D341Med (cell line): ENCODE measurements at places on chromosomes 11 and 22.

GRCh38 chr11:44356351-44356750 lies 46.4 kb upstream of the ALX4 start:
- peak; percentile 80 for DNase-seq

DNA sequence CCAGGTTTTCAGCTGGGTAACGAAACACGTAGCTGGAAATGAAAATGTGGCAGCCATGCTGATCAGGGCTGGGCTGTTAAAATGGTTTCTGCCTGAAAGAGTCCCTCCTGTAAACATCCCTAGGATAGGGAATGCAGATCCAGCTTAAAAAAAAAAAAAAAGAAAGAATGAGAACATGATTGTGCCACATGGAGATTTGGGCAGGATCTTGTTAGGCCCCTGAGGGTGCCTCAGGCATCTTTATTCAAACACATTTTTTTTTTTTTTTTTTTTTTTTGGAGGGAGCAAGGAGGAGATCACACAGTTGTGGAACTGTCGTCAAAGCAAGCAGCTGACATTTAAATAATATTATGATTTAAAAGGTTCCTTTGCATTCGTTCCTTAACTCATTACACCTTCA lies 900.3 kb downstream of the OPCML start:
- no peak for DNase-seq

- DNase-seq, result no peak
Measured at GRCh38 chr11:67284811-67285540, 4.1 kb upstream of the ANKRD13D start.

GRCh38 chr11:83611600-83611999 lies 325.4 kb upstream of the CCDC90B start:
- DNase-seq, result no peak

DNA sequence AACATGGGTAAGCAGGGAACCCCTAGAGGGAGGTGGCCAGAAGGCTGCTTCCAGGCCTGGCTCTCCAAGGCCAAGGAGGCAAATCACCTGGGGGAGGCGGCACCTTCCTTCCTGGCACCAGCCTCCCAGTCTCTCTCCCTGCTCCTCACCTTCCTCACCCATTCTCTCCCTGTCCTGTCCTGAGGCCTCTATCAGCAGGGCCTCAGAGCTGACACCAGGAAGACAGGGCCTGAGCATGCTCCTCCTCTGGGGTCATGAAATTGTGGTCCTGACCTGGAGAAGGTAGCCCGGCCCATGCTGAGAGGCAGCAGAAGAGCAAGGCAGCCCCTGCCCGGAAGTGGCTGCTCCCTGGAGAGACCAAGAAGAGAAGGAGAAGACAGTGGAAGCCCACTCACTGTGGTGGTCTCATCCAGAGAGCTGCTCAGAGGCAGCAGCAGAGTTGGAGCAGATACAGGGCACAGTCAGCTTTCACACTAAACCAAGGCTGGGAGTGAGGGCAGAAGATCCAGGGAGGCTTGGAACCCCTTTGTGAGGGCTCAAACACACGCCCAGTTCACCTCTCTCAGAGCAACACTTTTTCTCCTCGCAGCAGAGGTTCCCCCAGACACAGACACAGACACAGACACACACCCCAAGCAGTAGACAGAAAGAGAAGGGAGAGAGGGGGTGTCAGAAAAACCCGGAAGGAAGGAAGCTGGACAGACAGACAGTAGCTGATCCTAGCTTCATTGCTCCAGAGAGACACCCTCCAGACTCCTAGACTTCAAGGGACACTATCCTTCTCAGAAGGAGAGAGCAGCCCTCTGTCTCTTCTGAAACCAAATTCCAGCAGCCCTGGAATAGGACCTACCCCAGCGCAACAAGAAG lies 1.8 kb downstream of the BCL9L start:
- DNase-seq, result no peak

DNA sequence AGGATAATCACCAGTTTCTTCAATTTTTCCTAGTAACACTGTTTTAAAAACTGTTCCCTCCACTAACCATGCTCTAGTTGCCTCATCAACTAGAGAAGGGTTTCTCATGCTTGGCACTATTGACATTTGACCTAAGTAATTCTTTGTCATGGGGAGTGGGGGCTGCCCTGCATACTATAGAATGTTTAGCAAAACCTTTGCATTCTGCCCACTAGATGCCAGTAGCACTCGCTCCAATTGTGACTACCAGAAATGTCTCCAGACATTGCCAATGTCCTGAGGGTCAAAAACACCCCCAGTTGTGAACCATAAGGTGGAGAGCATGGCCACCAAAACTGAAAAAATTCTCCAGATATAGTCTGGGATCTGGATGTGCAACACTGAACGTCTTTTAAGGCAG lies 27.6 kb upstream of the BMAL1 start:
- no peak for DNase-seq

DNA sequence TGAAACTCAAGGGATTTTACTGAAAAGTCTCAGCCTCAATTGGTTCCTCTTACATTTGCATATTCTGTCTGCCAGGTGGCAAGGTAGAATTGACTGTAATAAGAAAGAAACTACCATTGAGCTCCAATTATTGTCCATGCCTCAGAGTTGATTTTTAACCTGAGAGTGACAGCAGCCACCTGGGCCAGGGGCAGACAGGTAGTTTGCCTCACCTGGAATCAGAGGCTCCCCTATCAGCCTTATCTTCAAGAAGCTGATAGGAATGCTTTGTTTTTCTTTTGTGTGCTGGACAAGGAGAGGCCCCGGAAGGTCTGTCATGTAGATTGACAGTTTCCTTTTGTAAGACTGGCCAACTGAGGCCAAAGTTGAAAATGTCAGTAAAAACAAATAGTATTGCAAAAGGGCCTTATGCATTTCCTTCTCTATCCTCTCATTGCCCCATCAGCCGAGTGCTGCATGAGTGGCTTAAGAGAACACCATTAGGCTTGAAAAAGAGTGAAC lies 34.1 kb downstream of the CD44 start:
- DNase-seq, result no peak

GRCh38 chr11:64348383-64349024 lies 8.5 kb downstream of the CCDC88B start:
- no peak for DNase-seq

GRCh38 chr22:20430101-20430719 lies 7.4 kb downstream of the SCARF2 start:
- no peak for DNase-seq

DNA sequence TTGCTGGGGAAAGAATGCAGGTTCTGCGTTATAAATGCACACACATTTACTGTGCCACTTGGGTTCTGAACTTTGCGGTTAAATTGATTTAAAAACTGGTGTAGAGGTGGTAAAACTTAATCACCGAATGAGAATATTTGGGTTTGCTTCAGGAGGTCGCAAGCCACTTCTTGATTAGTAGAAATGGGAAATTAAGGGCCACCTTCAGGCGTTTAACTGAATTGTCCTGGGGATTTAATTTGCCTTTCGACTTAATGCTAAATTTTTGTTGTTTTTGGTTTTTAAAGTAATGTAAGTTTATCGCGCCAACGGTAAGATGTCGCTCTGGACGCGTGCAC lies 459 bp upstream of the NCR3LG1 start:
- DNase-seq, result no peak

- DNase-seq, result no peak
Measured at GRCh38 chr22:19981961-19982920, 34.4 kb downstream of the ARVCF start.

GRCh38 chr22:27099946-27100722 lies 442.7 kb downstream of the MIAT start:
- no peak for DNase-seq

DNA sequence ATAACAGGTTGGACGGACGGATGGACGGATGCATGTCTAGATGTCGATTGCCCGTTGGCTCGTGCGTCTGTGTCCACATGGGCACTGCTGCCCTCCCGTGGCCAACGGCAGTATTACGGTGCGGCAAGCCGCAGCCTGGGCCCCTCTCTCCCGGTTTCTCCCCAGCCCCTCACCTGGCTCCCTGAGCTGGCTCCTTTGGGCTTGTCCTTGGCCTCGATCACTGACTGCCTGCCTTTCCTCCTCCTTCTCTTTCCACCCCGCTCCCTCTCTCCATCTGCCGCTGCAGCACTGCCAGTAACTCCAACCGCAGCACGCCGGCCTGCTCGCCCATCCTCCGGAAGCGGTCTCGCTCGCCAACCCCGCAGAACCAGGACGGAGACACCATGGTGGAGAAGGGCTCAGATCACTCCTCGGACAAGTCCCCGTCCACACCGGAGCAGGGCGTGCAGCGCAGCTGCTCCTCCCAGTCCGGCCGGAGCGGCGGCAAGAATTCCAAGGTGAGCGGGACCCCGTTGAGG lies 77.3 kb downstream of the SCN3B start:
- peak; percentile 87 for DNase-seq

DNA sequence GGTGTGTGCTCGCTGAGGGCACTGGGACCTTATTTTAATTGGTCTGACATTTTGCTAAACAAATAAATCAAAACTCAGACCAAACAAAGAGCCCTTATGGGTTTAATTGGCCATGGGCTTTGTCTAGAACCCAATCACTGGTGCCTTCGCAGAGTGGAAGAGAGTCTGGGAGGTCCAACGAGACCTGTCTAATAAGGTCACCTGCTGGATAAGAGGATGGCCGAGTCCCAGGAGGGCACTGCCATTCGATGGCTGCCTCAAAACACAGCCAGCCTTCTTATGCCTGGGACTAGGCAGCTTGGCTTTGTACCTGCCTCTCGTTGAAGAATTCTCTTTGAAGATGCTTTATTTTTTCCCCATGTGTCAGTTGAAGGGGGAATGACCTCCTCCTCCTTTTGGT lies 171.1 kb downstream of the CEP164 start:
- no peak for DNase-seq

DNA sequence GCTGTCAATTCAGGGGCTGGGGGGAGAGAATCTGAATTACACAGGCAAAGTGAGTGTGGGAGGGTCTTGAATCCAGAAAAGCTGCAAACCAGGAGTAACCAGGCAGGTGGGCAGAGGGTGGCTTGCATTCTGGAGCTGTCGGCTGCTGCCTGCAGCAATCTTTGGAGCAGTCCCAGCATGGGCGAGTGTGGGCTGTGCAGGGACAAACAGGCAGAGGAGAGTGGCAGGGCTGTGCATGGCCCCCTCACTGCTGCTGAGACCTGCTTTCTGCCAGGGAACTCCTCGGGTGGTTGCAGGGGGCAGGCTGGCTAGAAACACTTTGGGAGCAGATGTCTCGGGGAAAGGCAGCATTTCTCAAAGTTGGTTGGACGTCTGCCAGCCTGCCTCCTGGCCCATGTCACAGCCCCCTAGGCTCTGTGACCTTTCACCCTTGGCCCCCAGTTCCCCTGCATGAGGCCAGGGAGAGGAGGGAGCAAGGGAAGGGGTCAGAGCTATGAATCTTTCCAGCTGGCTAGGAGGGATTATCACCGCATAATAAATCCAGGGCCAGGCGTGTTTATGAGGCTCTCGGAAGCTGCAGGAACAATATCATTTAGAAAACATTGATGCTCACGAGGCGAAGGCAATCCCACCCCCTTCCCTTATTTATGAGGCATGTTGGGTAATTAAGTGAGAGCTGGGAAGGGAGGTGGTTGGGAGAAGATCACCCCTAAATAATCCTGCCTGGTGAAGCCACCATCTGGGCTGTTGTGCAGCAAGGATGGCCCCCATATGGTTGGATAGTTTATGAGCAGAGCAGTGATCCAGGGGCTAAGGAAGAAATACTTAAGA lies 212.3 kb upstream of the NCAM1 start:
- DNase-seq, result peak; percentile 67

DNA sequence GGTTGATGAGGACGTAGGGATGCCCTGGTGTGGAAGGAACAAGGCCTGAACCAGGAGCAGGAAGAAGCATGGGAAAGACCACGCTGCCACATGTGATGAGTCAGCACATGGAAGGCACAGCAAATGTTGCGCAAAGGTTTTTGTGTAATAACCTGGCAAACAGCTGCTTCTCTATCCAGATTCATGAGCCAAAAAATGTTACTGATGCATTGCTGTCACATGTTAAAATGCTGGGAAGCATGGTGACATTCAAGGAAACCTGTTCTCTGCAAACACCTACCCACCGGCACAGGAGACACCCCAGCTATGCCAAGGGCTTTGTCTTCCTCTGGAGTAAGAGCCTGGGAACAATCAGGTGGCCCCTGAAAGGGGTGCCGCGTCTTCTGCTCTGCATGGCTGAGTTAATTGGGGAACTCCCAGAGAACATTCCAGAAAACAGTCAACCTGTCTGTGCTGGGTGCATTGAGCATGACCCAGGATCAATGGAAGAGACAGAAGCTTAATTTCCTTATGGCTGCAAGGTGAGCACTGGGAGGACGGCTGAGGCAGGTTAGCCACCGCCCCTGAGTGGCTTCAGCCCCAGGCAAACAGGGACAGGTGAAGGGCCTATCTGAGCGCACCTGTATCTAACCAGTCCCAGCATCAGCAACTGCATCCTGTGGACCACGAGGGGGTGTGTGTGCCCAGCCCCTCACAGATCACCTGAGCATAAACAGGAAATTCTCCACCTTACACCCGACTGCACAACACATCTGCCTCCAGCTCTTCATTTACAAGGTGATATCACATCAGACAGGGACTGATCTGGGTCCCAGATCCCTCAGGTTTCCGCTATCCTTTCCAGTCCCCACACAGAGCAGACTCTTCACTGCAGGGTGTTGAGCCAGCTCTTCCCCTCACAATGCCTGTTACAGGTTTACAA lies 108.4 kb downstream of the GGTLC2 start:
- no peak for DNase-seq

GRCh38 chr11:113397212-113397611 lies 9.6 kb downstream of the ANKK1 start:
- DNase-seq, result no peak

- no peak for DNase-seq
Measured at GRCh38 chr11:12176410-12176809, 66.0 kb downstream of the MICAL2 start.

DNA sequence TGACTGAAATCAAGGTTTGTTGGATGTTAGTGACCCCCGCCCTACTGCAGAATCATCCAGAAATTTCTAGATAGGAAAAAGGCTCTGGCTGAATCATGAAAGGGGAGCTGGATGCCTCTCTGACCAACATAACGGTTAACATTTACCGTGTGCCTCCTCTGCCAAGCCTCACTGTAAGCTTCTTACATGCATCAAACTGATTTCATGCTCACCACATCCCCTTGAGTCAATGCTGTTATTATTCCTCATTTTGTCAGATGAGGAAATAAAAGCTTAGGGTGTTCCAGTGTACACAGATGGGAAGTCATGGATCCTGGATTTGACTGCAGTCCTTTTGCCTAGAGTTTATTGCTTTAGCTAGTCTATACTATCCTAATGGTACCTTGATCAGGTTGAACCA lies 5.9 kb upstream of the HMOX1 start:
- no peak for DNase-seq

- no peak for DNase-seq
Measured at GRCh38 chr11:558503-558902, 2.0 kb downstream of the LMNTD2 start.

DNA sequence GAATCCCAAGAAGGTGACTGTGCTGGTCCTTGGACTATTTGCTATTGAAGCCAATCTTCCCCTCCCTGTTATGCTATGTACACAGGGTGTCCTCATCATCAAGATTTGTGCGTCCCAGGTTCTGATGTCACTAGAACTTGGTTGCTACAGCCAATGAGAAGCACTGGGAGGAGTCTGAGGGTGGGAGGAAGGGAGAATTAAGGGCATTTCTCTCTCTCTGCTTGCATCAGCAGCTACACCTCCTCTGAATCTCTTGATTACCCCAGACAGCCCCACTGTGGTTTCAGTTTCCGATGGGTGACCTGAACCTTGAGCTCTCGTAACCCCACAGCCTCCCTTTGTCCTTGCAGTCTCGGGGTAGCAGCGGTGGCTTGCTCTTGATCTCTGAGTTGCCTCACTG lies 212.4 kb upstream of the SESN3 start:
- DNase-seq, result no peak
